ENCODE measurements at places on chromosomes 6 and 20. TPM values are rescaled to one million over a fixed set of nuclear protein-coding genes. Genes with fewer than 3 reads are reported as not detected.

DNA sequence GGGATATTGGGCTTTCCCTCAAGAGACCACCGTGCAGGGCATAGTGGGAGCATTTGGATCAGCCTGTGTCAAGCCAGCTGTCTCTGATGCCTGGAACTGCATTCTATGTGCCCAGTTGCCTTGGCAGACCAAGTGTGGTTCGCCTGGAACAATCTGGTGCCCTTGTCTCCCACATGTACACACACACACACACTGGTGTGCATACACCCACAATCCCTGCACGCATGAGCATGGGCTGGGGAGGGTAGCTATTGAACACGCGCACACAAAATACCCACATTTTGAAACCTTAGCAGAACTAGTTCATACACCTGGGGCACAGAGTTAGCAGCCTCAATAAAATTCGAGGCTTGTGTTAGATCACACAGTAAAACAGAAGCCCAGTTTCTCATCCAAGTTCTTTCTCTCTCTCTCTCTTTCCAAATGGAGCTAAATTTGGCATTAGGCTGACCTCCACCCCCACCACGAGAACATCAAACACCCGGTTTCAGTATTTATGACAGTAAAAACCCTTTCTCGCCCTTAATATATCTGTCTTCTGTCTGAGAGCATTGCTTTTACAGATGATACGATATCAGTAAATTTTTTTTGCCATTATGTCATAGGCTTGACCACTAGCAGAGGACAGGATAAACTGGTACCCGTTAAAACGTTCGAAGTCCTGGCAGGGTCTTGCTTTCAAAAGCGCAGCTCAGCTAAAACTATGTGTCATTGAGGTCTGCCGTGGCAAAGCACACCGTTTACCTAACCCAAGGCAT lies 18.2 kb upstream of the NFATC2 start:
- DNase-seq, result no peak

BPIFB4 gene
- not detected for polyA plus RNA-seq

DNA sequence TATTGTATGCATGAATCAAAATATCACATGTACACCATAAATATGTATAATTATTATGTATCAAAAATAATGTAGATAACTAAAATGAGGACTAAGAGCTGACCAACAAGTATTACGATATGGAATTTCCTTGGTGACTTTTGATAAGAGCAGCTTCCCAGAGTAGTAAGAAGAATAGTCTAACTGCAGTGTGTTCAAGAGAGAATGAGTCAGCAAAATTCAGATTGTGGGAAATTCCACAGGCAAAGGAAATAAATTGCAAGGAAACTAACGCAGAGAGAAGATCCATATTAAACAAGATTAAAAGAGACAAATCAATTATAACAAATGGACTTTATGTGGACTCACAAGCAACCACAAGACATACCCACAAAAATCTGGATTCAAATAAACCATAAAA lies 26.4 kb downstream of the FRK start:
- no peak for DNase-seq

COL21A1 gene
- 21.7 TPM for polyA plus RNA-seq

SUMO4 gene
- not detected for polyA plus RNA-seq

- no peak for DNase-seq
Observed at GRCh38 chr6:56808871-56809359, 146.0 kb upstream of the BEND6 start.

HTR1E gene
- polyA plus RNA-seq, result not detected

LINC00237 gene
- polyA plus RNA-seq, result not detected

- no peak for DNase-seq
Observed at GRCh38 chr6:142683714-142684141, 261.2 kb downstream of the HIVEP2 start.

BPIFA1 gene
- polyA plus RNA-seq, result not detected

- peak; percentile 59 for DNase-seq
Observed at GRCh38 chr6:163710532-163711470, 296.3 kb downstream of the QKI start.

RIPK1 gene
- 5.5 TPM for polyA plus RNA-seq

DNA sequence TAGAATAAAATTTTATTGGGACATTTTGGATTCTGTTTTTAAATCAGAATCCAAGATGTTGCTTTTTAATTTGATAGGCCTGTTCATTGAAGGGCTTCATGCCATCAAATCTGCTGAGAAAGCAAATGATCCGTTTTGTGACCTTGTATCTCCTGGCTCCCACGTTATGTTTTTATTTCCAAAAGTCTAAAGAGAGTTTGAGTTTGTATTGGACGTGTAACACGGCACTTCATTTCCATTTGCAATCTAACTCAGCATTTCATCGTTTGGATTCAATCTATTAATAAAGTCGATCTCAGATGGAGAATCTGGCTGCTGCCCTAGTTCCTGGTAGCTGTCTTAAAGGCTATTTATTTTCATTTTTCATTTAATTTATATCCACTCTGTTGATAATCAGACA lies 17.0 kb downstream of the KIF25 start:
- DNase-seq, result no peak

DNA sequence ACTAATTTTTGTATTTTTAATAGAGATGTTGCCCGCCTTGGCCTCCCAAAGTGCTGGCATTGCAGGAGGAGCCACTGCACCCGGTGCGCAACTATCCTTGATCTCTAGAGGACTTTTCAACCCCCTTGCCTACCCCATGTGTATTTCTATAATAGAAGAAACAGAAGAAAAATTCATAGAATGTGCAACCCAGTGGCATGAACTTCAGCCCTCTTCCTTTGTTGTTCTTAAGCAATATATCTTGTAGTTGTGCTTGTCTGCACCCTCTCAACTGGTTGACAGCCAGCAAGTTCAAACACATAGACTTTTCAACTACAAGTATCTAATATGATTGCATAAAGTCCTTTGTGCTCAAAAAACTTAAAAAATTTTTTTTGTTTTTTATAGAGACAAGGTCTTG lies 72.3 kb upstream of the NCOA3 start:
- no peak for DNase-seq

UNC5CL gene
- polyA plus RNA-seq, result 0.65 TPM

GRCh38 chr6:105882121-105882803 lies 203.9 kb upstream of the PRDM1 start:
- DNase-seq, result no peak

C6orf132 gene
- polyA plus RNA-seq, result 3.0 TPM

ITCH gene
- 21.8 TPM for polyA plus RNA-seq

DNA sequence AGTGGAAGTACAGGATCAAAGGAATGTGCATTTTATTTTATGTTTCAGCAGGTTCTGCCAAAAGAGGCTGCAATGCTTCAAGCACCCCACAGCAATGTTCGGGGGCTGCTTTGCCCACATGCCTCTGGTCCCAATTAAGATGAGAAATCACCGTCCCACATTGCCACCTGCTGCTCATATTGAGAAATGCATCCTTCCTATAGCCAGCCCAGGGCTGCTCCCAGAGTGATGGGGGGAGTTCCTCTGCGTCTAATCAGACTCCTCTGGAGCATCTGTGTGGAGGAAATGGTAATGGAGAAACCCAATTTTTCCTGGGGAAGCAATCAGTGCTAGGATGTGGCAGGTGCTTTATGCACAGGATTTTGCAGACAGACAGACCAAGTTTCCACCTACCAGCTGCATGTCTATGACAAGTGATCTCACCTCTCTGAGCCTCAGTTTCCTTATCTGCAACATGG lies 33.7 kb downstream of the PTGIS start:
- DNase-seq, result no peak

DNA sequence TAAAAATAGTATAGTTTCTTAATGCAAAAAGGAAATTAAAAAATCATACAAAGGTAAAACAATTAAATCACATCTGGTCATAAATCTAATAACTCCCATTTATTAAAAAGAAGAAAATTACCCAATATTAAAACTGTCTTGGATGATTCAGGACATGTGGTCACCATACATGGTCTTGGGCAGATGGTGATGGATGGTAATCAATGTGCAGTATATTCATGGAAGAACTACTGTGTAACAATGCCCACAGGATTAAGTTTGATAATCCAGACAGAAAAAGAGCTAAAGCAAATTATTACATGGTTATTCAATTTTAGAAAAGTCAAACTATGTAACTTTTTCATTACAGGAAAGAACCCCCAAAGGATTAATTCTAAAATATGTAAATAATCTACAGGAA lies 480.6 kb downstream of the QKI start:
- no peak for DNase-seq

GRCh38 chr6:132084811-132085509 lies 133.8 kb upstream of the CCN2 start:
- no peak for DNase-seq

- DNase-seq, result no peak
Observed at GRCh38 chr6:158043586-158044524, 62.2 kb downstream of the SYNJ2 start.

DNA sequence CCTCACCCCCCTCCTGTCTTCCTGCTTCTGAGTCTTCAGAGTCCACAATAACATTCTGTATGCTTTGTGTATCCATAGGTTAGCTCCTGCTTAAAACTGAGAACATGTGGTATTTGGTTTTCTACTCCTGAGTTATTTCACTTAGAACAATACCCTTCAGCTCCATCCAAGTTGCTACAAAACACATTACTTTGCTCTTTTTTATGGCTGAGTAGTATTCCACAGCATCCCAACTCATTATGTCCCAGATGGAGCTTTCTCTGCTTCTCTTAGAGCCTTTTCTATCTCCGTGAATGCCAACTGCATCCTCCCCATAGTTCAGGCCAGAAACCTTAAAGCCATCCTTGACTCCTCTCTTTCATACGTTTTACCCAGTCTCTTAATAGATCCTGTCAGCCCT lies 55.8 kb downstream of the STMND1 start:
- DNase-seq, result no peak

LAMA2 gene
- polyA plus RNA-seq, result 85.0 TPM

DNA sequence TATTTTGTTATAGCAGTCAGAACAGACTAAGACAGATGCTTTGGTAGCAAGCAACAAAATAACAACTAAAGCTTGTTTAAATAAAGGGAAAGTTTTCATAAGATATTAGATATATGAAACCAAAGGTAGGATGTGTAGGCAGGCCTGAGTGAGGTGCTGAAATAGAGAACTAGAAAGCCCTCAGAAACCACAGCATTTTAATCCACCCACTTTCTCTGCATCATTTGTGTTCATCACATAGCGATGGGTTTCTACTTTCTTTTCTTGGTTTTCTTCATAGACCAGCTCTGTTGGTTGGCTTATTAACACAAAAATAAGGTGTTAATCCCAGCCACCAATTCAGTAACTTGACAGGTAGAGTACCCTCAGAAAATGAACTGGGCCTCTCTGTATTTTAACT lies 58.6 kb downstream of the RPS12 start:
- no peak for DNase-seq

GRCh38 chr20:54103067-54103761 lies 32.8 kb upstream of the BCAS1 start:
- peak; percentile 56 for DNase-seq

DNA sequence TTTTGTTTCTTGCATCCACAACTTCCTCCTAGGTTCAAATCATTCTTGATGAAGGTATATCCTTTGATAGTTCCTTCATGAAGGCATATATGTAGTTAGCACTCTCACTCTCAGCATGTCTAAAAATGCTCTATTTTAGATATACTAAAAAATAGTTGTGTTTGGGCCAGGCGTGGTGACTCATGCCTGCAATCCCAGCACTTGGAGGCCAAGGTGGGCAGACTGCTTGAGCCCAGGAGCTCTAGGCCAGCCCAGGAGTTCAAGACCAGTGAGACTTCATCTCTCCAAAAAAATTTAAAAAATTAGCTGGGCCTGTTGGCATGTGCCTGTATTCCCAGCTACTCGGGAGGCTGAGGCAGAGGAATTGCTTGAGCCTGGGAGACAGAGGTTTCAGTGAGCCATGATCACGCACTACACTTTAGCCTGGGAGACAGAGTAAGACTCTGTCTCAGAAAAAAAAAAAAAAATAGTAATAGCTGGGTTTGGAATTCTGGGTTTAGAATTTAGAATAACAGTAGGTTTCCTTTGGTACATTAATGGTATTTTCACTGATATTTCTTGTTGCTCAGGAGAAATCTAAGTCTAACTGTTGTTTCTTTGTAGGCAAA lies 7.0 kb downstream of the SERAC1 start:
- no peak for DNase-seq

FOXQ1 gene
- 0.08 TPM for polyA plus RNA-seq

DNA sequence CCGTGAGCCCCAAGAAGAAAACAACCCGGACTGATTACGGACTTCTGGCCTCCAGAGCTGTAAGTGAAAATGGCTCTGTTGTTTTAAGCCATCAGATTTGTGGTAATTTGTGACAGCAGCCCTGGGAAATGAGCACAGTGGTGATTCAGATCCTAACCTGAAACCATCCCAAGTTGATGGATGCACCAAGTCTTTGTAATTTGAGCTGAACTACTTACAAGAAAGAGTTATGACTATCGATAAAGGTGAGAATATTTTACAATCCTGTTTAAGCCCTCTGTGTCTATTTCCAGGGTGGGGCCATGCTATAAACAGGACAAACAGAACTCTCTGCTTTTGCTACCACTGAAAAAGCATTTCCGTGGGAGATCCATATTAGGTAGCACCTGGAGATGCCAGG lies 19.1 kb upstream of the RIN2 start:
- no peak for DNase-seq

DNA sequence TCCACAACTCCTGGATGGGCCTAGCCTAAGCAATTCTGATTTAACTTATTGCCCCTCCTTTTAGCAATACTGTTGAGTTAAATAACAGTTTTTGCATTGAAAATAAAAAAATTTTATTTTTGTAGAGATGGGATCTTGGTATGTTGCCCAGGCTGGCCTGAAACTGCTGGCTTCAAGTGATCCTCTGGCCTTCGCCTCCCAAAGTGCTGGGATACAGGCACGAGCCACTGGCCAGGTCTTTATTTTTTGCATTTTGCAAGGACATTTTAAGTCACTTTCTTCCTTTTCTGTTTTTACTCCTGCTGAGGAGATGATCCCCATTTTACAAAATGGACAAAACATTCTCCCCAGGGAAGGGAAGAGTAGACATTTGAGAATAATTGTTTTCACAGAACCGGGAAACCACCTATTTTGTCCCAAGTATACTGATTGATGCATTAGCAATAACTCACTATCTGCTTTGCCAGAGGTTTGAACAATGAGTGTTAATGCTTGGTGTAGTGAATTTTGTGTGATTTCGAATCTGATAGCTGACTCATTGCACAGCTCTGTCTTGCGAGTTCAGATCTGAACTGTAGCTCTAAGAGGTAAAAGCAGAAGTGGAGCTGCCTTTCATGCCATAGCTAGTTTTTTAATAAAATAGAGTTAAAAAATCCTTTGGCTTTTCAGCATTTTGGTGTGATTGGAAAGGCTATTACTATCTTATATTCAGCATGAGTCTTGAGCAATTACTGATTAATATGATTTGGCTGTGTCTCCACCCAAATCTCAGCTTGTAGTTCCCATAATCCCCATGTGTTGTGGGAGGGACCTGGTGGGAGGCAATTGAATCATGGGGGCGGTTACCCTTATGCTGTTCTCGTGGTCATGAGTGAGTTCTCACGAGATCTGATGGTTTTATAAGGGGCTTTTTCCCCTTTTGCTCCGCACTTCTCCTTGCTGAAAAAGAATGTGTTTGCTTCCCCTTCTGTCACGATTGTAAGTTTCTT lies 20.9 kb downstream of the IGF2R start:
- DNase-seq, result no peak

DNA sequence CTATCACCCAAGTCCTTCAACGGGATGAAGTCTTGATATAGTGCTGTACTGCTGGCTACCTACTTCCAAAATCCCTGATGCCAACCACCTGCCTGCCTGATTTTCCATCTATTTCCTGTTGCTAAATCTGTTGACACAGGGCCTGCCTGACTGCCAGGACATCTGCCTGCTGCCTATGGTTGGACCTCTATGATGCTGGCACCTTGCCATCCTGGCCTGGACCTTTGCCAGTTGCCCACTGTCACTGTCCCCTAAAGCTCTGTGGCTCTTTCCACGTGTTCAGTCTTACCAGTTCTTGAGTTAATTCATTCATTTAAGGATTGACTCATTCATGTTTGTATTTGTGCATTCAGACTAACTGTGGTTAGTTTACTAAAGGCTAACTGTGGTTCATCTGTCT lies 9.2 kb upstream of the RGS17 start:
- no peak for DNase-seq

SGK2 gene
- 0.71 TPM for polyA plus RNA-seq

All from heart left ventricle (tissue), 16 donors.